Thyroid gland (tissue), 4 donors: ENCODE measurements at places on chromosomes 1 and 21.

- DNase-seq = no peak
Measured at GRCh38 chr1:69686367-69686984, 118.8 kb downstream of the LRRC7 start.

GRCh38 chr21:46390603-46391545 lies 66.9 kb downstream of the PCNT start:
- no peak for DNase-seq

DNA sequence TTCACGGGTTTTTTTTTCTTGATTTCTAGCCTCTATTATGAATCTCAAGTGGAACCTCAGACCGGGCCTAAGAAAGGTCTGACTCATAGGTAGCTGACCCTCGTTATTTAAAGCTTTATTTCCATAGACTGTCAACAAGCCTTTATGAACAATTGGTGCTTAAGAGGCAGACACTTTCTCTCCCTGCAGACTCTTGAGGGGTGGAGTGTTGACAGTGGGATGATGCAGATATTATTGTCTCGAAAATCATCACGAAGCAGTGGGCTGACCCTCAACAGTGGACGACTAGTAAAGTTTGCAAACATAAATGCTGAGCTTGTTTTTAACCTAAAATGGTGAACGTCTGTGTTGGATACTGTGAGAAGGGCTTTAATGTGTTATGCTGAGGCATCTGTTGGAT lies 1.8 kb downstream of the SFT2D2 start:
- DNase-seq = no peak

DNA sequence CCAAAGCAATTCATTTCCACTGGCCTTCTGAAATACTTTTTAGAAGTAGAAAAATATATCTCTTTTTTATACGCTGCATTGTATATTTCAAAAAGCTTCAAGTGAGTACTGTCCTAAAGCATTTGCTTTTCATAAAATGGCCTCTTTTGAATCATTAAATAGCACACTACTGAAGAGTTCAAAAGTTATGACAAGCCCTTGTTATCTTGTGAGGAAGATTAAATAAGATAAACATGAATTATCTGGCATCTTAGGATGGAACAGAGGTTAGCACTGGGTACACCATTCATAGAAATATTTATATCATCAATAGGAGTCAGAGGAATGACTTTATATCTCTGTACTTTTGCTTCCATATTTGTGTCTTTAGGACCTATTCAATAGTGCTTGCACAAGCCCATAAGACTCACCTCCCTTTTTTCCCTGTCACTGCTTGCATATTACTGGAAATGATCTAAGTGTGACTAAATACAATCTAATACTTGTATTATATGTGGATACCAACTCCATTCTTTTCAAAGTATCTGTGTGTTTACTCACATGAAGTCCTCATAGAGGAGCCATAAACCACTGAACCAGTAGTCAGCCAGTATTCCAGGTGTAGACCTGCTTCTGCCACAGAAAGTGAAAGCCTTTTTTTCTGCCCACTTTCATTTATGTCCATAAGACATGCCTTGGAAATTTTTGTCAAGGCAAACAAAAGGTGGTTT lies 274.2 kb upstream of the C1orf105 start:
- no peak for DNase-seq

DNA sequence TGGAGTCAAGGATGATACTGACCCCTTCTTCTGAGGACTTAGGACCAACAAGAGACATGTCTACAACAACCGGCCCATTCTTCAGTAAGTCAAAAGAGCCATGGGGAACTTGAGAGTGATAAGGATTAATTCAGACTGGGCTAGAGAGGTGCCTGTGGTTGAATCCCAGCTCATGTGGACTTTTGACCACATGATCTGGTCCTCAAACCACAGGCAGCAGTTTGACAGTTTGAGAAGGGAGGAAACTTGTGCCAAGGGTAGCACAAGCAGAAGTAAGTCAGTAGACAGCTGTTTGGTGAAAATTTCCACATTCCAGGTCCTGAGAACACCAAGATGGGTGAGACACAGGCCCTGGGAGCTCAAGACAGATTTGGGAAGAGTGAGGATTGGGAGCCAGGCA lies 19.8 kb downstream of the SH3BP5L start:
- no peak for DNase-seq

GRCh38 chr1:21246905-21247642 lies 43.2 kb downstream of the ECE1 start:
- DNase-seq = no peak

DNA sequence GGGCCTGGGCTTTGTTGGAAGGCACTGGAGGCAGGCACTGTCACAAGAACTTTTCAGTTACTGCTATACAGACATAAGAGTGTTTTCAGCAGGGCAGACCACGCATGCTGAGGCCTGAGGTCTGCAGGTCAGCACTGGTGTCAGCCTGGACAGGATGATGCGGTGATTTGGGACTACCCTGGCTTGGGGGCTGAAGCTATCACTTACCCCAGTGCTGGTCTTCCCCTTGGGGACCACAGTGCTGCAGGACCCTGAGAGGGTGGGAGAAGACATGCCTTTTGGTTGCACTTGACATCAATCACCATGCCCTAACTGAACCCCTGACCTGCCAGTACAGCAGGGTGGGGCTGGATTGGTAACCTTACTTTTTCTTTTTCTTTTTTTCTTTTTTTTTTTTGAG lies 9.2 kb downstream of the DMRTB1 start:
- DNase-seq = no peak

DNA sequence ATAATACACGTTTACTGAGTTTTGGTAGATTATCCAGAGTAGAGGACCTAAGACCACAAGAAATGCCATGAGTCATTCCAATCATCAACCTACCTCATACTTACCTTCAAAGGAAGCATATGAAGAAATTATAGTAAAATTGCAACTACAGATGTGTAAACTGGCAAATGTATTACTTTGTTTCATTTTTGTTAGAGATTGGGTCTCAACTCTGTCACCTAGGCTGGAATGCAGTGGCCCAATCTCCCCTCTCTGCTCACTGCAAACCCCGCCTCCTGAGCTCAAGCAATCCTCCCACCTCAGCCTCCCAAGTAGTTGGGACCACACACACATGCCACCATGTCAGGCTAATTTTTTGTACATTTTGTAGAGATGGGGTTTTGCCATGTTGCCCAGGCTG lies 5.2 kb downstream of the TMCO1 start:
- no peak for DNase-seq

DNA sequence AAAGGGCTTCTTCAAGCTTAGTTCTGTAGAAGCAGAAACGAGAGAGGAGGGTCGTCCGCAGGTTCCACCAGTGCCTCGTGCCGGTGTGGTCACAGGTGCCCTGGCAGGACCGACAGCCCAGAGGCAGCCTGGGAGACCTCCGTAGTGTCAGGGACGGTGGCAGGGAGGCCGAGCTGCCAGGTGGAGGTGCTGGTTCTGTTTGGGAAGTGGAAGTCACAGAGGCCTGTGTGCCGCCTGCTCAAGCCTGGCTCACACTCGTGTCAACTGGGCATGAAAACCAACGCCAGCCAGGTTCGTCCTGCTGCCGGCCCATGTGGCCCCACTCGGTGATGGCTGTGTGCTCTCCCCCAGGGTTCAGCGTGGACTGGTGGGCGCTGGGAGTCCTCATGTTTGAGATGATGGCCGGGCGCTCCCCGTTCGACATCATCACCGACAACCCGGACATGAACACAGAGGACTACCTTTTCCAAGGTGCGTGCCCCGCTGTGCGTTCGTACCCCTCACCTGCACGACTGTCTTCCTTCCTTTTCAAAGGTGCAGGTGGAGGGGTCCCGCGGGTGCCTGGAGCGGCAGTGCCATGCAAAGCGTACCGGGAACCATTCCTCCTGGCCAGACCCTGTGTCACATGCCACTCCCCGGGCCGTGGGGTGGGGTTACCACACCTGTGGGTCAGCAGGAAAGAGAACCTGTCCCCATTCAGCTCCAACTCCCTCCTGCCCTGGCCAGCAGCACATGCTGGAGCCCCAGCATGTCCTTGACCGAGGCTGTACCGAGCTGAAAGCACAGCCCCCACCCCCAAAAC lies 20.8 kb downstream of the FAAP20 start:
- no peak for DNase-seq

- peak; percentile 62 for DNase-seq
Measured at GRCh38 chr1:5514527-5515183, 477.6 kb downstream of the NPHP4 start.

GRCh38 chr1:71788113-71788512 lies 494.2 kb downstream of the NEGR1 start:
- no peak for DNase-seq

- no peak for DNase-seq
Measured at GRCh38 chr1:94055459-94056122, 65.4 kb downstream of the ABCA4 start.

GRCh38 chr1:186617926-186618325 lies 62.3 kb downstream of the PTGS2 start:
- no peak for DNase-seq

DNA sequence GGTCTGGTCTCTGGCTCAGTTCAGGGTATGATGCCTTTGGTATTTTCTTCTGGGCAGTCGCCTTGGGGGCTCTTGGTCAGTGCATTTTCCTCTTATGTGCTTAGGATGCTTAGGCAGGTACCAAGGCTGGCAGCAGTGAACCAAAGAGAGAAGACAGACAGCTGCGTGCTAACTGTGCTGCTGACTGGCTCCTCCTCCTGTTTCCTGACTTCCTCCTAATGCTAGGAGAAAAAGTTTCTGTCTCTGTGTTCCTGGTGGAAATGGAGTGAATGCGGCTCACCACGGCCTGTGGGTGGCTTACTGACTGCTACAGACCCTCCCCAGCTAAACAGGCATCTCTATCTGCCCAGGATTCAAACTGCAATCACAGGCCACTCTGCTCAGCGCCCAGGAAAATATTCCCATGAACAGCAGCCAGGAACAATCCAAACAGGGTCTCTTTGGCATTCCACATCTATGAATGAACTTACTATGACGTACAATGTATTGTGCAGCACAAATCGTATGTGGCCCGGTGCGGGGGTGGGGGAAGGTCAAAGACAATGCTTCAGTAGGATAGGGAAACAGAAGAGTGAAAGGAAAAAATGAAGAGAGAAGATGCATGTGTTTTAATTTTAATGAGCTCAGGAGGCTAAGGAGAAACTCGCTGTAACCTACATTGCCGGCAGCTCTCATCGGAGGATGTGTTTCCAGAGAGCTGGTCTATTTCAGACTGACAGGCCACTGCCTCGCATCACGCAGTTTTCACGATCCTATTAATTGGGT lies 2.8 kb downstream of the ABCG1 start:
- DNase-seq = no peak

- no peak for DNase-seq
Measured at GRCh38 chr1:19710825-19711611, 46.3 kb downstream of the HTR6 start.

DNA sequence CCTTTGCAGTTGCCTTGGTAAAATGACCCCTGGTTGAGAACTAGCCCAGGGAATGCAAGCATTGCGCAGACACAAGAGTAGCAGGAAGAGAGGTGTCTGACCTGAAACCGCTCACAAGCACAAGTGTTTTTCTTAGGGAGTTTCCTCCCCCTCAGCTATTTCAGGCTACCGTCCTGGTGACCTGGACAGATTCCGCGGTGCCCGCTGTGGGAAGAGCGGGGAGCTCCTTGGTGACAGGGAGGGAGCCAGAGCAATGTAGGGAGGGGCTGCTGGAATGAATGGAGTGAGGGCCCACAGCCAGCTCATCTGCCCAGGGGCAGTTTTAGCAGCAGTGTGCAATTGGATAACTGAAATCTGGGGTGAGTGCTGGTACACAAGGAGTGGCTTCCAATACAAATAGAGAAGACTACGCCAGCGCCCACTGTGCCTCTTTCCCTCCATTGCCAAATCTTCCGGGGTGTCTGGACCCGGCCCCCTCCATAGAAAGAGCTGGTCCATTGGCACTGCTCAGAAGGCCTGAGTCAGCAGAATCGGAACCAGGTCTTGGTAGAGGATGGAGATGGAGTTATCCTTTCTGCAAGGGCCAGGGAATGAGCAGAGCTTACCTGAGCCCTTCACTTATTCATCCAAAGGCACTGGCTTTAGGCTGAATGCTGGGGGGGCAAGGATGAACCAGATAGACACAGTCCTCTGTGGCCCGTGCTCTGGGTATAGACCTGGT lies 82.8 kb downstream of the TRABD2B start:
- no peak for DNase-seq

DNA sequence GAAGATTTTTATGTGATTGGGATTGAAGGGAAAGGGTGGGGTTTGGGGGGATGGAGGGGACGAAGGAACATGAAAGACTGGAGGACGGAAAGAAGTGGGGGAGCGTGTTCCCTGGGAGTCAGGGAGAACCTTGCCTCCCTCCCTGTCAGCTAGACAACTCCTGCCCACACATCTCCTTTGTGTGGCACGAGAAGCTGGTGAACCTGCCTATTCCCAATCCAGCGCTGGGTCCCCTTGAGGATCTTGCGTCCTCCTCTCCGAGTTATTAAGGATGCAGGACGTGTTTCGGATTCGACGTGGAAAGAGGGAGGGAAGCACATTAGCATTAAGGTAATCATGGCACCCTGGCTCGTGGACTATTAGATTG lies 1.4 kb downstream of the LRRC7 start:
- DNase-seq = peak; percentile 27

DNA sequence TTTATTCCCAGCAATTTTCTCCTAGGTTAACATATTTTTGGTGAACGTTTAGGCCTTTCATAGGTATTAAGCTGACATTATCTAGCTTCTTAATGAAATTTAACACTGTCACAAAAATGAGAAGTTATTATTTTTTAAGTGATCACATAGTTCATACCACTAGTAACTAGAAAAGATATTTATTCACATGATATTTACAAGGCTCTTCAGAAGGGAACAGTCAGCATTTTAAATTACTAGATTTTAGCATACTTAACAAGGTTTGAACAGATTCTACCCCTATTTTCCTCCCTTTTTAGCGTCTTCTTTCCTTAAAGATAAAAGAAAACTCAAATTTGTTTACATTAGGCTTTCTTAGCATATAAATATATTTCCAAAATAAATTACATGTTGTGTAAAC lies 65.5 kb upstream of the B3GALT2 start:
- no peak for DNase-seq

DNA sequence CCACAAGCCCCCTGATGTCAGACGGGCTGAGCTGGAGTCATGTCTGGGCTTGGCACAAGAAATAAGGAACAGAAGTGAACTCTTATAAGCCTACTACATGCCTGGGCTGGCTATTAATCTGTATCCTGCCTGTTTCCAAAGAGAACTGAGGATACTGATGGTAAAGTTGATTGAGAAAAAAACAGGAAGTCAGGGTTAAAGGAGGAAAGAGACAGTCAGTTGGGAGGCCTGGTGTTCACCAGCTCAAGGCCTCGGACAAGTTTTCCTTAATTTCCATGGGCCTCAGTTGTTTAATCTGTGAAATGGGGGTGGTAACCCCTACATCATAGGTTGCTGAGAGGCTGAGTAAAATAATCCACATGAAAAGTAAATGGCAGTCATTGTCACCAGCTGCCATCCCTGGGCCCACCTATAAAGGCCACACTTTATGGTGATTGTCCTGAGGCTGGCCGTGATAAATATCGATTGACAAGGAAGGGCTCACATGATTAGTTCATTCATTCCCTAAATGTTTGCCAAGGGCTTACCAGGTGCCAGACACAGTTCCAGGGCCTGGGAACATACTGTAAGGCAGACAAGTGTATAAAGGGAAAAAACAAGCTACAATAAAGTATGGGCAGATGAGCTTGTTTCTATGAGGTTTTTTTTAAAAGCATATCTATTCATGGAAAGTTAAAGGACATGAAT lies 2.8 kb downstream of the ALDH4A1 start:
- DNase-seq = no peak

- no peak for DNase-seq
Measured at GRCh38 chr1:29975036-29975694, 738.8 kb downstream of the PTPRU start.
